ENCODE measurements at places on chromosomes 4 and X.
A peak's percentile ranks its signal among the peaks of the same experiment; 100 is the strongest.

- no peak for DNase-seq
Measured at GRCh38 chrX:130728208-130728607, 174.8 kb downstream of the ENOX2 start.

GRCh38 chr4:77154065-77154464 is 2.9 kb upstream of the CCNG2 start:
- DNase-seq, result no peak

DNA sequence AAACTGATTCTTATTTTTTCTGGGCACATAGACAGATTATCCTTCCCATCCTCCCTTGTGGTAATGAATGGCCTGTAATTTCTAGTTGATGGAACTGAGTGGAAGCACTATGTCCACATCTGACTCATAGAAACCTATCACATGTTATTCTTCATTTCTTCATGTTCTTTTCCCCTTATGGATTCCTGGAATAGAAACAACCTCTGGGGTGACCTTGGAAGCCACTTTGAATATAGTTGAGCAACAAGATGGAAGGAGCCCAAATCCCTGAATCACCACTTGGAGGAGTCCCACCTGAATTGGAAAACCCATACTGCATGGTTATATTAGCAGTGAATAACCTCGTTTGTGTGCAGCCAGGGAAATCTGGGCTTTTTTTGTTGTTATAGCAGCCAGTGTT is 137.8 kb downstream of the MID1IP1 start:
- DNase-seq, result no peak

GRCh38 chrX:132744470-132744869 is 214.0 kb downstream of the HS6ST2 start:
- DNase-seq, result no peak

DNA sequence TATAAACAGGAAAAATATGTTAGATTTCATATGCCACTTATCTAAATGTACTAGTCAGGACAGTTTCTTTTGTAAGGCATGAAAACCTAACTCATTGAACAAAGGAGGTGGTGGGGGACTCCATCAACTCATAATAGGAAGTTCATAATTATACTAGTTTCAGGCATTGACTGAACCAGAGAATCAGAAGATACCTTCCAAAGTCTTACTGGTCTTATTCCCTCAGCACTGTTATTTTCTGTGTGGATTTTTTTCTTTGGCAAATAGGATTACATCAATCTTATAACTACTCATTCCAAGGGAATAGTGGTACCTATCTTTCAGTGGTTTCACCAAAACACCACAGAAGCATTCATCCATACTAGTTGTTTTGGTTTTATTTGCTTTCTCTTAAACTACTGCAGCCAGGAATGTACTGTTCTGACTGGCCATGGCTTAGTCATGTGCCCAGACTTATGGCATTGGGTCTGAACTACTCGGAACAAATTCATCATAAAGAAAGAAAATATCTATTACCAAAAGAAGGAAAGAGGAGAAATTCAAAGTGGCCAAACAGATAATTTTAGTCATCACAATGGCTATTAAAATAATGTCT is 273.9 kb downstream of the ARAP2 start:
- no peak for DNase-seq

GRCh38 chr4:38785901-38786402 is 3.2 kb upstream of the TLR10 start:
- DNase-seq, result no peak

DNA sequence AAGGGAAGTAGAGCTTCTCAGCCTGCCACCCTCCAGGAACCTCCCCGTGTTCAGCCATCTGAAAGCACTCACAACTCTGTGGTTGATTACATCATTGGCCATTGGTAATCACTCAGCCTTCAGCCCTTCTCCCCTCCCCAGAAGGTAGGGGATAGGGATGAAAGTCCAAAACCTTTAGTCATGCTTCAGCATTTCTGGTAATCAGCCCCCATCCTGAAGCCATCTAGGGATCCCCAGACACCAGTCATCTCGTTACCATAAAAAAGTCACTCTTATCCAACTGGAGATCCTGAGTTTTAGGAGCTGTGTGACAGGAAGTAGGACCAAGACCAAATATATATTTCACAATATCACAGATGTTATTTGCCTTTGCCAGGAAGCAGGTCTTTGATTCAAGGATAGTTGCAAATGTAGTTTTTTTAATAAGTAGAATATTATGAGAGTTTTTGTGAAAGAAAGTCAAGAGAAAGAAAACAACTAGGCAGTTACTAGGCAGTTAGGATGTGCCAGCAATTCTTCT is 364.6 kb upstream of the NOCT start:
- DNase-seq, result no peak

DNA sequence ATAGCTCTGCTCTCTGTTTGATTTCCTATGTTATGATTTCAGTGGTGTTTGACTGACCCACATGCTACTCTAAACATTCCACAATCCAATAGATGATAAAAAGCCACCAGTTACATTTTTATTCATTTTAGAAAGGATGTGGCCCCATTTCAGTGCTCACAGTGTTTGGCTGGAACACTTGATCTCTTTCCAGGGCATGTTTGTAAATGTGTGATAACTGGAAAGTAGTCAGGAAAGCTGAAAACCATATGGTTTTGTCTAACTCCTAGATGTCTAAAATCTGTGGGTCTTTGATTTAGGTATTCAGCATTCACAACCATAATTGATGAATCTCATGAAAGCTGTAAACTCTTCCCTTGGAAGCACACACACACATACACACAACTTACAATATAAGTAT is 904.9 kb upstream of the AGA start:
- no peak for DNase-seq

- no peak for DNase-seq
Measured at GRCh38 chr4:117965622-117966021, 68.7 kb upstream of the NDST3 start.

DNA sequence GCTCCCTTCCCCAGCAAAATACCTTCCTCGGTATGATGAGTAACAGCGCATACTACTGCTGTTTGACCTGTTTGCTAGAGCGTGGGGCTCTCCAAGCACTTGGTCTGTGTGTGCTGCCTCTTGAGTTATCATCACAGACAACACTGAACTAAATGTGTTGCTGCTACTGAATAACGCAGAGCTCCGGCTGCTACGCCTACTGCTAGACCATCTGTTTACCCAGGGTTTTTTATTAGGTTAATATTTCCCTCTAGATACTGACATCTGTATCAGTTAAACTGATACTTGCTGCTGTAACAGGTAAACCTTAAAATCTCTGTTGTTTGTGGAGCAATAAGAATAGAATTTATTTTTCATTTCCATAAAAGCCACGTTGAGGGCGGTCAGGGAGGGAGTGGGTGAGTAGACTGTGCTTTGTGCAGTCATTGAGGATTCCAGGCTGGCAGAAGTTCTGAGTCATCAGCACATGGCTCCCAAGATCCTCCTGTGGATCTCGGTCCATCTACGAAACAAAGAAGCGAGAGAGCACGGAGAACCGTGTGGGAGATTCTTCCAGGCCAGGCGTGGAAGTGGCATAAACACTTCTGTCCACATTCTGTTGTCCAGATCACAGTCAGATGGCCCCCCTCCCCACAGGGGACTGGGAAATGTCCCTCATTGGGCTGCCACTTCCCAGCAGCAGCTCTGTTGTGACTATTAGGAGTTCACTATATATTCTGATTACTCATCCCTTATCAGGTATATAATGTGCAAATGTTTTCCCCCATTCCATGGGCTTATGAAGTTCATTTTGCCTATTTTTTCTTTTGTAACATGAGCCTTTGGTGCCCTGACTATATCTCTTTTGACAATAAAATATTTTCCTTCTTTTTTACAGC is 14.1 kb downstream of the GRK4 start:
- no peak for DNase-seq

DNA sequence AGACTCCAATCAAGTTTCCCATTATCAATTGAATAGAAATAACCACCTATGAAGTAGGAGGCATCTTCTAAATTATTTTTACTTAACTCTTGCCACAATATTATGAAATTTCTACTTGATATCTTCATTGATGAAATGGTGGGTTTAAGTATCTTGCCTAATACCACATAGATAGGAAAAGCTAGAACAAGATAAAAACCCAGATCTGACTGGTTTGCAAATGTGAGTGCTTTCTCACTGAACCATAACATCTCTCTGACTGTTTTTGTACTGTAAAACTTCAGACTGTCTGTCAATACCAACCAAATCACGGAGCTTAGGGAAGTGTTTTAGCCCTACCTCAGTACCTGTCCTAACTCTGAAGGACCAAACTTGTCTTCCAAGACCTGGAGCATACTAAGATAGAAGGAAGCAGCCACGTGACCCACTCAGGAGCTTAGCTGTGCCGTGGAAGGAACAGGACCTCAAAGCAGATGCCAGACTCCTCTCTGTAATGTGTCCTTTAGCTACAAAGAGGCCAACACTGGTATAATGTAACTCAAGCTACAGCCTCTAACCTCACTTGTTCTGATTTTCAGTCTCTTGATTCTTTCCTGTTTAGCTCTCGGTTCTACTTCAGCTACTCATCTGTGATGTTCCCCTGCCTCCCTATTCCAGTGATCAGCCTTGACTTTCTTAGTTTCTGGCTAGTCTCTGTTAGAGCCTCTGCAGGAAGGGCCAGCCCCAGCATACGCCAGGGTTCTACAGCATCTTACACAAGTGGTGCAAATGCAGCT is 84.4 kb downstream of the LRP2BP start:
- no peak for DNase-seq

DNA sequence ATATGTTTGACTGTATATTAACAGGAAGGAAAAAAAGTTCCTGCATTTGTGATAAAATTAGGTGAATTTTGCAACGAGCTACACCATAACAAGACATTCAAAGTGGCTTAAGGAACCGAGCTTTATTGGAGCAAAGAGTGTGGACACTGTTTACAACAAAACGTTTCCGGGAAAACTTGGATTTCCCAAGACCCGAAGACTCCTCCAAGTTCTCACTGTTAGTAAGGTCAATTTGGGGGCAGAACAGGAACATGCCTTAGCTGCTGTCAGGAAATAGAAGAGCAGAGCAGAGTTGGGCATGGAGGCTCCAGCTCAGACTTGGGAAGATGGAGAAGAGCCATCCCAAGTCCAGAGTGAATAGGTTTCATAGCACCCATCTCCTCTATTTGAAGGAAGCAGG is 16.5 kb downstream of the ADH6 start:
- DNase-seq, result no peak

- no peak for DNase-seq
Measured at GRCh38 chr4:68630371-68630770, 40.1 kb downstream of the UGT2B15 start.

GRCh38 chr4:147586637-147587036 is 30.6 kb upstream of the TMEM184C start:
- no peak for DNase-seq

GRCh38 chr4:26462874-26463273 is 27.4 kb downstream of the CCKAR start:
- DNase-seq, result no peak

- no peak for DNase-seq
Measured at GRCh38 chr4:126267689-126268088, 952.9 kb downstream of the FAT4 start.

- DNase-seq, result no peak
Measured at GRCh38 chr4:119093042-119093827, 42.4 kb upstream of the MYOZ2 start.

DNA sequence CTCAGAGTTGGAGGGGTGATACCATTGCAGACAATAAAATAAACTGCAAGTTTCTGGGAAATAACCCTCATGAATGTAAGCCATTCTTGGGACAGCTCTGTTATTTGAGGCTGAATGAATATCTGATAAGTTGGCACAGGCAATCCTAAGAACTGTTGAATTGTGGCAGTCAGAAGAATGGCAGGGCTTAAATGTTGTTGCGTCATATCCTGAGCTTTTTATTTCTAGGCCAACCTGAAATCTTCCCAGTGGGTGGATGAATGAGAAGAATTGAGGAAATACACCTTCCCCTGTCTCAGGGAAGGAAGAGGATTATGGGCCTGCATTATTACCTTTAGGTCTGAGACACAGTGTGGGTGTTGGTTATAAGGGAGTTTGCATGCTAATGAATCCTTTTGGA is 64.4 kb upstream of the C4orf54 start:
- peak; percentile 10 for DNase-seq

DNA sequence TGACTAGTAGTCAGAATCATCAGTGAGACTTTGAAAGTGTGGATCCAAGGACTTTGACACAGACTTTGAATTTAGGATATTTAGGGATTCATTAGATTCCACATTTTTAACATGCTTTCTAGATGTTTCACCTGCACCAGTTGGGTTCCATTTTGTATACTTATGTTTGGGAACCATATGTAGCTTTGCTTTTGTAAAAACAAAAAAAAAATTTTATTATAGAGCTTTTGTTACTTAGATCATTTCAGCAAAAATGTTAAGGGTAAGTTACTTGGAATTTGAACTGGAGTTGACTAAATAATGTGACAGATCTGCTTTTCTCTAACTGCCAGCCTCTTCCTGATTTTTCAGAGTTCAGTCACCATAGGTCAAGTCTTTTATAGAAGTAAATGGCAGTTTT is 14.6 kb downstream of the PDLIM5 start:
- no peak for DNase-seq

GRCh38 chr4:81600520-81601357 is 129.0 kb upstream of the RASGEF1B start:
- no peak for DNase-seq

DNA sequence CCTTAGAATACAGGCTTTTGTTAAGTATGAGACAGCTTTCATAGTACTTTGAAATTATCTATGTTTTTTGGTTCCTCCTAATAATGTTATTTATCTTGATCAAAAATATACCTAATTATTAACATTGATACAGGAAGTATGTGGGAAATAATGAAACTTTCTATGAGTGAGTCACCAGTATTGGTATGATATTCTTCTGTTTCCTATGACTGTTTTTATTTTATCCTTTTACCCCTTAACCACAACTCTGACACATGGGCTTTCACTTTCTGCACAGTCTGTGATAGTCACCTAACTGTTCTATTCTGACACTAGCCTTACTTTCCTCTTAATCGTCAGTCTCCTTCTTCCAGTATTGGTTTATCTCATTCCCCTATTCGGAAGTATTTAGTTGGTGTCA is 4.7 kb downstream of the THAP9 start:
- no peak for DNase-seq

- no peak for DNase-seq
Measured at GRCh38 chr4:11111876-11112275, 316.8 kb downstream of the HS3ST1 start.

DNA sequence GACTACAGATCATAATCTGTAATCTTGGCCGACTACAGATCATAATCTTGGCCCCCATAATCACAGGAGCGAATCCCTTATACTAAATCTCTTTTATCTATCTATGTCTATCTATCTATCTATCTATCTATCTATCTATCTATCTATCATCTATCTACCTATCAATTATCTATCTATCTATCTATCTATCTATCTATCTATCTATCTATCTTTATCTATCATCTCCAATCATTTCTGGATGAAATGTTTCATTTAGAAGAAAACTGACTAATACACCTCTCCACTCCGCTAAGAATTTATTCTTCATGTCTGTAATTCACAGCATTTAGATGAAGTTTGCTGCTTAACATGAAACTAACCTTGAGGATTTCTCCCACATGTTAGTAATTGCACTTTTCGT is 45.0 kb upstream of the ACSL1 start:
- DNase-seq, result no peak

- no peak for DNase-seq
Measured at GRCh38 chrX:29419774-29420553, 795.4 kb upstream of the MAGEB2 start.

All from GF-D8 (cell line).